ENCODE measurements at places on chromosomes 5 and 9.

GRCh38 chr5:60743511-60744314, 43.7 kb upstream of the DEPDC1B start:
- no peak for DNase-seq

GRCh38 chr5:61670941-61671340, 338.9 kb downstream of the ZSWIM6 start:
- no peak for DNase-seq

- no peak for DNase-seq
These were observed 513.9 kb downstream of the DIRAS2 start for GRCh38 chr9:90128587-90129190.

GRCh38 chr9:4068449-4068848, 231.4 kb downstream of the GLIS3 start:
- no peak for DNase-seq

DNA sequence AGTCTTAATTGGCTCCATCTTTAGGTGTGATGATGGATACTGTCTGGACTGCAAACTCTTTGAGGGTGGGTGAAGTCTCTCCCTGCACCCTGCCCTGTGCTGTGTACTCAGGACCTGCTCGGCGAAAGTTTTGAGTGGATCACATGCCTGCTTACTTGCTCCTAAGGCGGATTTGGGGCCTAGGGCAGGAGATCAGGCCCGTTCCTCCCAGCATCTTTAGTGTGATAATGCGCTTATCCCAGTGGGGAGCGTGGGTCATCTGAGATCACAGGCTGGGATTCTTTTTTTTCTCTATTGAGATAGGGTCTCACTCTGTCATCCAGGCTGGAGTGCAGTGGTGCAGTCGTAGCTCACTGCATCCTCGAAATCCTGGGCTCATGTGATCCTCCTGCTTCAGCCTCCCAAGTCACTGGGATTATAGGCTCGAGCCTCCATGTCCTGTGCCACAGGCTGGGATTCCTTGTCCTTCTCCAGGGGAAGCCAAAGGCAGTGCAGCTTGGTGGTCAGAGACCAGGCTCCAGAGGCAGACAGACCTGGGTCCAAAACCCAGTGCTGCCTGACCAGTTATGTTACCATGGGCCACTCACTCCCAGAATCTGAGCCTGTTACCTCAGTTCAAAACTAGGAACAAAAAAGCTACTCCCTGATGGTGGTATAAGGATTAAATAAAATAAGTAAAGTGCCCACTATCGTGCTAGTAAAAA, 59.7 kb downstream of the ZNF618 start:
- no peak for DNase-seq

DNA sequence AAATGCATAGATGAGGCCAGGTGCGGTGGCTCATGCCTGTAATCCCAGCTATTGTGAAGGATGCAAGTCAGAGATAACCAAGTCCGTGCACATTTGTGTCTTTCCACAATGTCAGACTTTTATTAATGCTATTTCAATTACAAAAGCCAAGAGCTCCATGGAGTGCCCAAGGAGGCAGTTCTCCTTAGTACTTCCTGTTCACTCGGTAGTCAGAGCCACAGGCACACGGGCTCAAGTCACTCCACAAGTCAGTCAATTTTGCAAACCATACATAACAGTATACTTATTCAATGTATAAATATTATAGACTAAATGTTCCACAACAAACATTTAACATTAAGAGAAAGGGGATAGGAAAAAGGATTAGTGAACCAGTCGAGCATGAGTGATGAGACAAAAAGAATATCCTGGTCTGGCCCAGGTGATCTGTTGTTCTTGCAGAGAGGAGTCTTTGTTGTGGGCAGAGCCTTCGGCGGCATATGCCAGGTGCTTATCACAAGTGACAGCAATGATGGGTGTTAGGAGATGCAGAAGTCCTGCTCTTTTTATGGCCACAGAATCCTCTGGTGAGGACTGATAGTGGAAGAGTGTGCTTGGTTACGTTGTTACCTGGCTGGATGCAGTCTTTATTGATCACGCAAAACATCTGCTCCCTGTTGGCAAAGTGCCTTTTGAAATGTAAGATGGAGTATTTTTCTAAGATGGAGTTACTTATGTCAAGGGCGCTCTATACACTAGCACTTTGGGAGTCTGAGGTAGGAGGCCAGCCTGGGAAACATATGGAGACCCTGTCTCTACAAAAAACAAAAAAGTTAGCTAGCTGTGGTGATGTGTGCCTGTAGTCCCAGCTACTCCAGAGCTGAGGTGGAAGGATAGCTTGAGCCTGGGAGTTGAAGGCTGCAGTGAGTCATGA, 167.0 kb upstream of the FBXL17 start:
- no peak for DNase-seq

DNA sequence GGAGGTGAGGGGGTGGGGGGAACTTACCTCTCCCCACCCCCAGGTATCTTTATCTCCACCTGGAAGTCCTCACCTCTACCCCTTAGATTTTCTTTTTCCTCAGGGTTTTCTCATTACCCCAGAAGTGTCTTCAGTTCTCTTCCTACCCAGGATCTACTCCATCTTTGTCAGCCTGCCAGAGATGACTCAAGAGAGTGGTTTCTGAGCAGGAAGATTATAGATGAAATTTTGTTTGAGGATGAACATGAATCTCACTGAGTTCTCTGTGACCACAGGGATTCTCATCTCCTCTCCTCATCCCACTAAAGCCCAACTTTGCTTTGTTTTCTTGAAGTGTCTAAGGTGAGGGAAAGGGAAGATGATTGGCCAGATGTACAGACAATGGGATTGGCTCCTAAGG, 5.2 kb upstream of the HINT2 start:
- DNase-seq = no peak

DNA sequence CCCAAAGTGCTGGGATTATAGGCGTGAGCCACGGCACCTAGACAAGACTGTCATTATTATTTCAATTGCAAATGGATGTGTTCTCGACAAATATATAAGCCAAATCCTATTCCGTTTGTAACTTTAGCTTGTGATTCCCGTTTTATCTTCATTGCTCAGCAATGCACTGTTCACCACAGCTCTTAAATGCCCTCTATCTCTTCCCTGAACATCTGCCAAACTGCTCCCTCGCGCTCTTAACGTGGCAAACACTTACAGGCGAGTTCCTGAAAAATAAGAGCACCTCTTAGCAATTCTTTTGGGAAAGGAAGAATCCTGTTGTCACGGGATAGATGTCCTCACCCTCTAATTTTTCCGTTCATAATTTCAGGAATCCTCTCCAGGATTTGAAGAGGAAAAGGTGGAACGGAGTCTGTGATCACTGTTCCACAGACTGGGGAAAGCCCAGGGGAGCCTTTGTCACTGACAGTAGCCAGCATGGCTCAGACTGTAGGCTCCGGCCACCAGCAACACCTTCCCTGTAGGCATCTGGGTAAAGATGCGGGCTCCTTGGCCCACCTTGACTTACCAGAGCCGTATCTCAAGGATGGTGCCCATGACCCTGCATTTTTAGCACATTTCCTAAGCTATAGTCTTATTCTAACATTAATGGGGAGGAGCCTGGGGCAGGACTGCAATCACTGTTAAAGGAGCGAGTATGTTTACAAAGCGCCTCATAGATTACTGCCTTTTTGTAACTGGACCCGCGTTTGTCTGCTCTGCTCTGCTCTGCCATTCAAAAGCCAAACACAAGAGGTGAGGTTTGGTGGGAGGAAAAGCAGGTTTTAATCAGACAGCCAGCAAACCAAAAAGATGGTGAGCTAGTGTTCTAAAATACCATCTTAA, 20.2 kb upstream of the GNPDA1 start:
- no peak for DNase-seq

DNA sequence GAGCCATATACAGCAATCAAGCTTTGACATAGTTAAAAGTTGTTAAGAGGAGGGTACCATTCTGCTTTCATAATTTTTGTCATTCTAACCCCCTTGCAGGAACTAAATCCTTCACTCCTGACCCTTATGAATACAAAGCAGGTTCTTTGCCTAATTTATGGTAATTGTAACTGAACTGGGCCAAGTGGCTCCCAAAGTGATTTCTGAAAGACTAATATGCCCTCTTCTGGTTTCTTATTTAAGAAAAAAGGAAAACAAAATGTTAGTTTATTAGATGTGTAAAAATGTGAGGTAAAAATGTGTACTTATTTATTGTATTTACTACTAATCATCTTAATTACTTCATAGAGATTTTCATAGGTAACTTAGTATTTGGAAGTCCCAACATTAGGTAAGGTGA, 268.5 kb downstream of the BNC2 start:
- no peak for DNase-seq

GRCh38 chr9:13228431-13228830, 51.1 kb downstream of the MPDZ start:
- no peak for DNase-seq

DNA sequence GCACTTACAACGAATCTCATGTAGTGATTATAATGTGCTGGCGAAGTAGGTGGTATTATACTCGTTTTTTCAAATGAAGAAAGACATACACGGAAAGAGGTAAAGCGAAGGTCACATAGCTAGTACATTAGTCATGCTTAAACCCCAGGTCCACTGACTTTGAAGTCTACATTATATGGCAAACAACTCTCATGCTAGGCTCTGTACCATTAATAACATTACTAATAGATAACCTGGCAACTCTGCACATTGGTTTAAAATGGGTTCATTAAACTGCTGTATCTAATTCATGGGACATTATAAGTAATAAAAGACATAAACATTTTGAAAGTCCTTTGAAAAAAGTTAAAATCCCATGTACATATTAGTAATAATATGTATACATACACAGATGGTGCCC, 21.2 kb downstream of the FYB1 start:
- no peak for DNase-seq

DNA sequence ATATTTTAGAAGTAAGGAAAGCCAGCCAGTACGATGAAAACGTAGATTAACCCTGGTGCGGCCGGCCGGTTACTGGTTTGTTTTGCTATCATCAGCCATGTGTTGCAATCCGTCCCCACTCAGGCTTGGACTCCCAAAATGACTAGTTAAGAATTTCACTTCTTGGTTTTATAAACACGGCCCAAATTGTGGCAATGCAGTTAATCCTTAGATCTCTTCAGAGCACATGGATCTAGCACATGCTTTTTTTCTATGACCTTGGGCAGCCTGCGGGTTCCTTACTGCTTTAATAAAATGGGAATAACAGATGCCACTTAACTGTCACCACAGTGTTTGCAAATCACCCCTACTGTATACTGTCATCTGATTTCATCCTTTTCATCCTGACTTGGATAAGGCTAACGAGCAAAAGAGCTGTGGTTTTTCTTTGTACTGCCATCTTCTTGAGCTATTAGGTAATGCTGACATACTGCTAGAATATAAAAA, 1.5 kb downstream of the NDFIP1 start:
- no peak for DNase-seq

DNA sequence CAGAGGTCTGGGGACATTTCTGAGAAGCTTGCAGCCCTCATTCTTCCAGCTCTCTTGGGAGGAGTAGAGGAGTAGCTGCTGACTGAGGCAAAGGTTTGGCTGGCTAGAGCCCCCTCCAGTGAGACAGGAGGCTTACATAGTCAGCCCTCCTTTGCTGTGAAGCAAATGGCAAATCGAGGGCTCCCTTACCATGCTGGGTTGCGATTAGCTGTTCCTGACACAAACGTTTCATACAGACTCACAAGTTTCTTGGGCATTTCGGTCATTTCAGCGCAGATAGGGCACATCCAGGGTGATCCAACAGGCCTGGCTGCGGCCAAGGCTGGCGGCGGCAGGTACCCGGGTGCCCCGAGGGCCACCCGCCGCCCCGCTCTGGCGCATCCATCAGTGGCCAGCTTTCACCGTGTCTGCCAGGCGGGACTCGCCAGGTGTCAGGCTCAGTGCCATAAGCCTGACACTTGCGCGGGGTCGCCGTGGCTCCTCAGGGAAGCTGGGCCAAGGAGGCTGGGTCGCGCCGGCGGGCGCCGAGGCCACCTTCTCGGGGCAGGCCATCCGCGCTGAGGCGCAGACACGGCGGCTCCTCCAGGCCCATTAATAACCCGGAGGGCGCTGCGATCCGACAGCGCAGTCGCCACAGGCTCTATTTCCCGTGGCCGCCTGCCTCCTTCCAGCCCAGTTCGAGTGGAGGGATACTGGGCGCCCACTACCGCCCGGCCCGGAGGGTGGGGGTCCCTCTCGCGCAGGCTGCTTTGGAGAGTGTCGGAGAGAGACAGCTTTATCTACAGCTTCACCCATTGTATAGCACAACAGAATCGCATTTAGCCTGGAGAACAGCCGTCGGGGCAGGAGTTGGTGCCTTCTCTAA, 9.1 kb downstream of the PRDM6 start:
- no peak for DNase-seq

GRCh38 chr5:31291323-31291854, 97.9 kb downstream of the CDH6 start:
- no peak for DNase-seq

DNA sequence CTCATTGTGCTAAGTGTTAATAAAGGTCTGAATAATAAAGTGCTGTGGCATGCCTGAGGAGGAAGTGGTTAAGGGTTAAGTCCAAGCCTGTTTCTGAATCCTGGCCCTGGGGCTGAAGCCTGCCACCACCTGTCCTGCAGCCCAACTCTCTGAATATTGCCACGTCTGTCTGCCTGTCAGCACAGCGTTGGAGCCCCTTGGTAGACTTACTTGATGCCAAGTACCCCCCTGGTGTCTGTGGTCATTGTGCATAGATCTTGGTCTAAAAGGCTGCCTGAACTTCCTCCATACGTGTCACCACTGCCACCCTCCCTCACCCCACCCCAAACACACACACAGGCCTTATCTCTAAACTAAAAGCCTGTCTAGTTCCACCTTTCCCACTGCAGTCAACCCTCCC, 35.4 kb upstream of the SLC2A8 start:
- DNase-seq = no peak

DNA sequence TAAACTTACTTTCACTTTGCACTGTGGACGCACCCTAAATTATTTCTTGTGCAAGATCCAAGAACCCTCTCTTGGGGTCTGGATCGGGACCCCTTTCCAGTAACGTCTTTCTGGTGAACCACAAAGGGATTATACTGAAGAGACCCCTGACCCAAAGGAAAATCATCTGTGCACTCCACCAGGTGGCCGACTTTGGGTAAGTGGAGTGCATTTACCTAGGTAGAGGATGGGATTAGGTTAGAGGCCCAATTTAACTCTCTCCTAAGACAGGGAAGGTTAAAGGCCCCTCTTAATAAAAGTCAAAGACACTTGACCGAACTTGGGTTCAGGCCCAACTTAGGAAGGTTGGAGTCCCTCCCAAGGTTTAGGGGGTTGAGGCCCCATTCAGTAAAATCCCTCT, 8.2 kb upstream of the PAIP1 start:
- no peak for DNase-seq

- no peak for DNase-seq
These were observed 90.1 kb downstream of the DRD1 start for GRCh38 chr5:175353926-175354325.

DNA sequence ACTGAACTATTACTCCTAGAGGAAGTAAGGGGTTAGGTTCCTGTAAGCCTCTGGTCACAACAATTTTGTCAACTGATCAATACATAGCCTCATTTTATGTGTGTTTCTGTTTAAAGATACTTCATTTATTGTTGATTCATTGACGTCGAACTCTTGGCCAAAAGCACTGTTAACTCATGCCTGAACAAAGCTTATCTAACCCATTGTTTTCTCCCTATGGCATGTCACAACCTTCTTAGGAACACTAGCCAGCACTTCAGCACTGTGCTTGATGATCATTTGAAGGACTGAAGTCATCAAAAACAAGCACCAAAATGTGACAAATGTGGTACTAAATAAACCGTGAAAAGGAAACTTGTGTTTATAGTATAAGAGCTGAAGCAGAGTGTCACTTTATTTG, 13.5 kb downstream of the CNTLN start:
- DNase-seq = no peak

GRCh38 chr9:116288658-116289057, 135.1 kb downstream of the PAPPA start:
- DNase-seq = no peak
